ENCODE measurements at places on chromosomes 5 and 9.

GRCh38 chr5:38143384-38143783, 115.0 kb upstream of the EGFLAM start:
- DNase-seq: no peak

DNA sequence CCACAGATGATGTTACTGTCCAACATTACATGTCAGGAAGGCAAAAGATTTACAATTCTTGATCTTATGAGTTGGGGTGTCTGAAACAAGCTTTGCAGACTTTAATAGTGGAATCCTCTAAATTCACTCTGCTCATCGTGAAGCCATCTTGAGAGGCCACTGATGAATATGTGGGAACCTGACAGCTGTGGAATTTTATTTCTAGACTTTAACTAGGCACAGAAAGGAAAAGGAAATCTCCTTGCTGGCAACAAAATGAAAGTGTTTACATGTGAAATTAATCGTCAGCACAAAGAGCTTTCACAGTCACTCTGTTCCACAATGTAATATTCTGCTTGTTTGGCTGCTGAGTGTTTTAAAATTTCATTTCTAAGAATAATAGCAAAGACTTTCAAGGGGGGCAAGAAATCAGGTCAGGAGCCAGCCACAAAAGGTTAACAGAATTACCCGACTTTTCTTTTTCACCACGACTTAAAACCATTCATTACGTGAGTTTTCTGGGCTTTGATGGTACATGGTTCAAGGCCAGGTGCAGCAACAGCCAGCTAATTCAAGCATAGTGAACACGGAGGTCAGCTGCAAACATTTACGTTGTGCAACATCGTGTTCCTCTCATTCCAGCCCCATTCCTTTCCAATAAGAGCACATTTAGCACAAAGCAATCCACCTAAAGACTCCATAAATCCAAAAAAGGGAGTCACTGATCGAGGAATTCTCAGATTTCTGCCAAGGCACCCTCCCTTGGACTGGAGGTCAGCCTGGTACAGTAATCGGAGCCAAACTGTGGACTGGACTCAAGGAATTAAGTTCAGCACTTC, 14.6 kb downstream of the NREP start:
- no peak for DNase-seq

DNA sequence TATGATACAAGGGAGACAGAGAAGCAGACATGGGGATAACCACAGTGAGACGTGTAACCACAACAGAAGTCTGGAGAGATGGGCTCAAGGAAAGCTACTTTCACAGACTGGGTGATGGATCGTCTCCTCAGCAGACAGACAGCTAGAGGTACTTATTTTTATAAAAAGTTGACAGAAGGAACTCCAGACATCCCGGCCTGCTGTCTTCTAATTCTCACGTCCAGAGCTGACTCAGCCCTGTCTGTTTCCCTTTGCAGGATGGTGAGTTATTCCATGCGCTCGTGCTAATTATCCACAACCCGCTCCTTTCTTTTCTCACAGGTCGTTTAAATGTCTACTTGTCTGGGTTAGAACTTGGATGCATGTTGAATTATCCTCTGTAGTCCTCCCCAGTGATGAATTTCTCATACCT, 304.5 kb downstream of the CWC27 start:
- peak; percentile 50 for DNase-seq

- DNase-seq: no peak
Observed at GRCh38 chr9:104758974-104759373, 5.0 kb upstream of the NIPSNAP3B start.

DNA sequence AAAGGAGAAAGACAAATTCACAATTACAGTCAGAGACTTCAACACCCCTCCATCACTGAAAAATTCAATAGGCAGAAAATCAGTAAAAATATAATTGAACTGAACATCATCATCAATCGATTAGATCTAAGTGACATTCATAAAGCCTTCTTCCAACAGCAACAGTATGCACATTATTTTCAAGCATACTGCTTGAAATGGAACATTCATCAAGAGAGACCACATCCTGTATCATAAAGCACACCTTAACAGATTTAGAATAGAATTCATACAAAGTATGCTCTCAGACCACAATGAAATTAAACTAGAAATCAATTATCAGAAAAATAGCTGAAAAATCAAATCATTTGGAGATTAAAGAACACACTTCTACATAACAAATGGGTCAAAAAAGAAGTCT, 39.1 kb downstream of the ERMP1 start:
- no peak for DNase-seq

- no peak for DNase-seq
Observed at GRCh38 chr9:20508242-20508641, 114.1 kb downstream of the MLLT3 start.

DNA sequence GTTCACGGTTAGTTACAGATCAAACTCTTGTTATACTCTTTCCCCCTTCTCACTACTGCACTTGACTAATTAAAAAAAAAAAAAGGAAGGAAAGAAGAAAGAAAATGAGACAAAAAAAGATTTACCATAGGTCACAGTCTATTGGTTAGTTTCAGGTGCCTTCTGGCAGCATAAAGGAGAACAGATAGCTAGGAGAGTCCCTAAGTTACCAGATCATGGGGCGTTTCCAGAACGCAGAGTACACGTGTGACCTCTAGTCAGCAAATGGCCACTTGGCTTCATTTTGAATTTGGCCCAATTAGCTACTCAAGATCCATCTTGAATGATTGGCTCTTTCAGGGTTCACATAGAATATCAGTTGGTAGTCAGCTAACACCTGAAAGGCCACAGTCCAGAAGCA, 20.3 kb upstream of the TMEM171 start:
- no peak for DNase-seq

DNA sequence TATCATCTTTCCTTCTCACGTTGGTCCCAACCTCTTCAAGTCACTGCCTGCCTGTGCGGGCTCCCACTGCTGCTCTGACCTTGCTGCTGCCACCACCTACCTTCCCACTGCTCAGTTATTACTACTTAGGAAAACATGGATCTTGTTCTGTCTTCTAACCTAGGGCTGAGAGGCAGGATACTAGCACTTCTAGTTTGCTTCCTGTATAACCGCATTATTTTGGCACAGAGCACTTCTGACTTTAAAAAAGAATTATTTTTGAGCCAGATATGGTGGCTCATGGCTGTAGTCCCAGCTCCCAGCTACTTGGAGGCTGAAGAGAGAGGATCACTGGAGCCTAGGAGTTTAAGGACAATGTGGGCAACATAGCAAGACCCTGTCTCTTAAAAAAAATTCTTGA, 135.4 kb upstream of the GNA14 start:
- no peak for DNase-seq

GRCh38 chr5:147472664-147473475, 37.0 kb downstream of the DPYSL3 start:
- no peak for DNase-seq

GRCh38 chr5:113204525-113205161, 228.0 kb downstream of the DCP2 start:
- no peak for DNase-seq

DNA sequence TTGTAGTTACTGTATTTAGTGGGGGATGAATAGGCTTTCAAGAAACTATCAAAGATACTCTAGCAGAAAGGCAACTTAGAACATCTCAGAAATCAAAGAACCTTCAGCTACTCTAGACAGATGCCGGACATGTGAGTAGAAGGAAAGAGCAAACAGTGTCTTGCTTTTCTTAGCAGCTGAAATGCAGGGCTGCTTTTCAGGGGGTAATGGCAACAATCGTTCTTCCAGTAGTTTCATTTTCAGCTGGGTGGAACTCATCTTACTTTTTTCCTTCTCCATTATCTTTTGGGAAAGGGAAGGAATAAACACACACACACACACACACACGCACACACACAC, 281.6 kb downstream of the CRB2 start:
- DNase-seq: no peak

GRCh38 chr5:173265433-173265832, 30.4 kb upstream of the NKX2-5 start:
- no peak for DNase-seq

DNA sequence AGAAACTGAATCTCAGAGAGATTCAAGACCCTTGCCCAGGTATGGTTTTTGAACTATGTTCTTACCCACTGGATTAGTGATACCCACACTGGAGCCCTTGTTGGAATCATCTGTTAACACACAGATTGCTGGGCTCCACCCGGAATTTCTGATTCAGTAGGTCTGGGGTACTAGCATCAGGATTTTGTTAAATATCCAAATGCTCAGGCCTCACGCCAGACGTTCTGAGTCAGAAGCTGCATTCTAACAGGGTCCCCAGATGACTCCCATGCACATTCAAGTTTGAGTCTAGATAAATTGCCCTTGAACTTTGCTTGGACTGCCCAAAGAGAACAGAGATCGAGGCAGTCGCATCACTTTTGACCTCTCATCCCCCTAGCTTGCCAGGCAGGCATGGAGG, 182.0 kb upstream of the WWC1 start:
- no peak for DNase-seq

DNA sequence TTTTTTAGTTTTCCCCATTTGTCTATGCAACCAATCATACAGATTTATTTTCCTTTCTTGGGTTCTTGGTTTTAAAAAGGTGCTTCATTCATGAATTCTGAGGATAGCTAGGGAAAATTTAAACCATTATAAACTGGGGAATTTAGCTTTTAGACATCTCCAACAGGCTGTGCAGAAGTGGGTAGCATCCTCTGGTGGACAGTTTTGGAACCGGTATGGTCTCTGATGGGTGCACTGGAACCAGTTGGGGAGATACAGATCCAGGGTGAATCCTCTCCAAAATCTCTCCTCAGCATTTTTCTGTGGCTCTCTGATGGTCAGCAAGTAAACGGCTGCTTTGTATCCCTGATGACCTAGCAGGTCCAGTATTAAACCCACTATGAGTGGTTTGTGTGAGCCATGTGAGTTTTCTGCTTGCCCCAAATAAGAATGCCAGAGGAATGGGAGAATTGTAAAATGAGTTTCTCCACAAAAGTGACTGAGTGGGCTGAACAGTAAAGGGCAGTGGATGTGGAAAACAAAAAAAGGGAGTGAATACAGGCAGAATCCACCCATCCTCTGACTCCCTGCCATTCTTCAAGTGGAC, 9.1 kb upstream of the DNAJC25 start:
- no peak for DNase-seq

DNA sequence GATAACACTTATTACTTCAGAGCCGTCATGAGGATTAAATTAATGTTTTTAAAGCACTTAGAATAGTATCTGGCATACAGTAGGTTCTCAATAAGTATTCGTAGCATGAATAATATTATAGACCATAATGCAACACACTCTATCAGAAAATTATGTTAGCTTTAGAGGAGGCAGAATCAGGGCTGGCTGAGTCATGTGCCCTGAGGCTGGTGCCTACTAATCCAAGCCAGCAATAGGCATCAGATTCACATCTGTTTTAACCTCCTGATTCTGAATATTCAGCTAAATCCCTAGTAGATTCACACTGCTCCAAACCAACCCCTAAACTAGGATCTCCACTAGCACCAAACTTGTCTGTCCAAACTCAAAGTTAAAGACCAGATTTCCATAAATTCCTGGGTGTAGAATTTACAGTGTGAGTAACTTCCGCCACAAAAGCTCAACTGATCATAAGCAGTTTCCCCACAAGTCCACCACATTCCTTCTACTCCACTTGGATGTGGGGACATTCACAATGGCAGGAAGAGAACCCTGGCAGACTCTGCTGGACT, 170.0 kb upstream of the DAPK1 start:
- DNase-seq: peak; percentile 3

DNA sequence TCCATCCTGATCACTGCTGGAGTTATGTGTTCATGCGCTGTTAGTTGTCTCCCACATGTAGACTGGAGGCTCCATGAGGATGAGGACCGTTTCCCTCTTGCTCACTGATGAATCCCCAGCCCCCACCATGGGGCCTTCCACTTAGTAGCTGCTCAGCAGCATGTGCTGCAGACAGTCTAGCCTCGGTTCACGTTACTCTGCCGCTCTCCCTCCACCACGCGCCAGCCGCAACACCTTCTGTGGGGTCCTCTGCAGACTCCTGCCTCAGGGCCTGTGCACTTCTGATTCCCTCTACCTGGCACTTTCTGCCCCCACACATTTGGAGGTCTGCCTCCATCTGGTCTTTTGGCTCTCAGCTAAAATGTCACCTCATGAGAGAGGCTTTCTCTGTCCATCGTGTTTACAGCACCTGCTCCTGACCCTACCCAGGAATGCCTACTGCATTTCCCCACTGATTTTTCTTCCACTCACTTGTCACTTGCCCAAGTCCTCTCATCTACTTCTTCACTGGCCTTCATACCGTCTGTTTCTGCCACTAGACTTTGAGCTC, 36.3 kb downstream of the STK10 start:
- no peak for DNase-seq

GRCh38 chr9:88579050-88579715, 44.2 kb downstream of the NXNL2 start:
- no peak for DNase-seq

Measured in HT1080 (cell line).